ENCODE measurements at places on chromosomes 2 and 18.
A peak's percentile ranks its signal among the peaks of the same experiment; 100 is the strongest.

- DNase-seq = no peak
Observed at GRCh38 chr2:9018109-9018508, 14.6 kb upstream of the MBOAT2 start.

GRCh38 chr2:83051538-83052170 lies 1407.4 kb downstream of the SUCLG1 start:
- no peak for DNase-seq

DNA sequence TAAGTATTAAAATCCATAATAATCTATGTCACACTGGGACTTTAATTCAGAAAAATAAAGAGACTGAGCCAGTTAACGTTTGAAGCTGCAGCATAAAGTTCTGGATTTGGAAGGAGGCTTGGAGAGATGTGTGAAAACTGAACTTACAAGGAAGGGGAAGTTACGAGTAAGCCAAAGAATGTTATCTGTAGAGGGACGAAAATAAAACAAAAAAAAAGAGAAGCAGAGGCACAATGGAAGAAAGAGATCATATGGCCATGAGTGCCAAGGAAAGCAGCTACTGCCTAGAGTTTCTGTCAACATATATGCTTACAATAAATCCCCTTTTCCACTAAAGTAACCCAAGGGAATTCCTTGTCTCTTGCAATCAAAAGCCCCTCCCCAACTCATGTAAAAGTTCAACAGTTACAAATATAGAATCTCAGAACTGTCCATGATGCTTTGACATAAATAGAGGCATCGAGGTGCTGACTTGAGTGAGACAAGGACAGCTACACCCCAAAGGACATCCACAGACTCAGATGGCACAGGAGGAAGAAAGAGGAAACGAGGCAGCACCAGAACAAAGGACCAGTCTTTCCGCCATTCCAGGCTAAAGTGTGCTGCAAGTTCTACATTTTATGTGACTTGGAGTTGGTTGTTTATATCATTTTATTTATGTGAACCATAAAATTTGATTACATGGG lies 16.1 kb upstream of the ARL5A start:
- no peak for DNase-seq

- DNase-seq = no peak
Observed at GRCh38 chr2:239316562-239317465, 84.0 kb downstream of the HDAC4 start.

GRCh38 chr2:39683022-39683699 lies 17.4 kb downstream of the TMEM178A start:
- DNase-seq = no peak

- DNase-seq = no peak
Observed at GRCh38 chr2:218819093-218819492, 12.5 kb downstream of the PRKAG3 start.

DNA sequence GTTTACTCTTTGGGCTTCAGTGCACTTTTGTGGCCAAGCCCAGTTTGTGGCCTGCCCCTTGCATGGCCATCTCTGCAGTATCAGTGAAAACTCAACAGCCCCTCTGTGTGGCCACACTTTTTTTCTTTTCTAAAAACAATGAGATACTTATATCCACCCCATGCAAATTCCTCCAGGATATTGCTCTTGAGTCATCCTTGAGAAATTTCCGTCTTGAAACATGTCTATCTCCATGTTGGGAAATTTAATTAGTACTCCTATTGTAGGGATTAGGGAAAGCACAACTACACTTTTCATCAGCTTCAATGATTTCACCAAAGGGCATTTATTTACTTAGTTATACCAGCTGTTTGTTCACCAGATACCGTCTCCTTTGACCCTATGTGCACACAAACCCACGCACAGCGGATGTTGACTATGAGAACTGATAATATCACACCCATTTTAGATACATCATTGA lies 993.1 kb downstream of the TSN start:
- peak; percentile 76 for DNase-seq

- DNase-seq = no peak
Observed at GRCh38 chr18:7924616-7925015, 357.5 kb downstream of the PTPRM start.

GRCh38 chr2:20187331-20187730 lies 37.6 kb downstream of the SDC1 start:
- no peak for DNase-seq

GRCh38 chr2:88765154-88765888 lies 73.8 kb downstream of the RPIA start:
- peak; percentile 37 for DNase-seq

DNA sequence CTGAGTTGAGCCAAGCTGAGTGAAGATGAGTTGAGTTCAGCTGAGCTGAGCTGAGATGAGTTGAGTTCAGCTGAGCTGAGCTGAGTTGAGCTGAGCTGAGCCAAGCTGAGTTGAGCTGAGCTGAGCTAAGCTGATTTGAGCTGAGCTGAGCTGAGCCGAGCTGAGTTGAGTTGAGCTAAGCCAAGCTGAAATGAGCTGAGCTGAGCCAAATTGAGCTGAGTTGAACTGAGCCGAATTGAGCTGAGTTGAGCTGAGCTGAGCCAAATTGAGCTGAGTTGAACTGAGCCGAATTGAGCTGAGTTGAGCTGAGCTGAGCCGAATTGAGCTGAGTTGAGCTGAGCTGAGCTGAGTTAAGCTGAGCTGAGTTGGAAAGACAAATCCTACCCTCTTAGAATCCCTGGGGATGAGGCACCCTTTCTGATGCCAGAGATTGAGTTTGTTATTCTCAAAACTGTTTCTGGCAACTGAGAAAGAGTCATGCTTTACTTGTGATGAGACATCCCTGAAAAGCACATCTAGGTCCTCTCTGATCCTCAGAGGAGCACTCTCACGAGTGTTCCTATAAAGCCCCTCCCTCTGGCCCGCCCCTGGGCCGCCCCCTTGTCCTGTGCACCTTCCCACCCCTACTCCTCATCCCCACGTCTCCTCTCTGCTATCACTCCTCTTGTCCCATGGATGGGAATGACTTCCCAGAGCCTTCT lies 116.5 kb downstream of the MCFD2 start:
- peak; percentile 78 for DNase-seq

DNA sequence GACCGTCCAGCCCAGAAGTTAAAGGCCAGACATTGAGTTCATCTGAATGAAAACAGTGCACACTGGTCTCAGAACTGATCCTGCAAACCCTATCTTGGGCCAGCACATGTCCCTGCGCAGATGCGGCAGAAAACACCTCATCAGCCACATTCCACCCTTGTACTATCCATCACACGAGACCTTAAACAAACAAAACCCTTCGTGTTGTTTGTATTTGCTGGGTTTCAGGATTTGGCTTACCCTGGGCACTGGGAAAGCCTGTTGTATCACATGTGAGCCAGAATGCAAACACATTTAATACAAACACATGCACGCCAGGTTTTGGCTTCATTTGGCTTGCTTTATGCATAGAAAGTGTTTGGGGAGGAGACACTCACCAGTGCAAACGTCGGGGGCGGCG lies 12.5 kb downstream of the WIPF1 start:
- no peak for DNase-seq

DNA sequence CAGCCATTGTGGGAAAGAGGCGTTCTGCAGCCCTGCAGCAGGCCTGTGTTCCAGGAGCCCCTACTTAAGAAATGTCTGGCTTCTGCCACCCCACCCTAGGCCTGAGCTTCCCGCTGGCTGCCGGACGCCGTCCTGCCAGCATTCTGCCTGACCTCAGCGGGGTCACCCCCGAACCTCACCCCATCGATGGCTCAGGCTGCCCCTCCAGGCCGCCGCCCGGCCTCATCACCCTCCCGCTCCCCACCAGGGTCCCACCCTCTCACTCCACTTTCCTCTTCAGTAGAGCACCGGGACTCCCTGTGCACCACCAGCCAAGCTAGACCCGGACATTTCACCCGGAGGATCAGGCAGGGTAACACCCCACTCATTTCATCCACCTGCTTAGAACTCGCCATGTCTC lies 73.6 kb upstream of the SALL3 start:
- DNase-seq = no peak

DNA sequence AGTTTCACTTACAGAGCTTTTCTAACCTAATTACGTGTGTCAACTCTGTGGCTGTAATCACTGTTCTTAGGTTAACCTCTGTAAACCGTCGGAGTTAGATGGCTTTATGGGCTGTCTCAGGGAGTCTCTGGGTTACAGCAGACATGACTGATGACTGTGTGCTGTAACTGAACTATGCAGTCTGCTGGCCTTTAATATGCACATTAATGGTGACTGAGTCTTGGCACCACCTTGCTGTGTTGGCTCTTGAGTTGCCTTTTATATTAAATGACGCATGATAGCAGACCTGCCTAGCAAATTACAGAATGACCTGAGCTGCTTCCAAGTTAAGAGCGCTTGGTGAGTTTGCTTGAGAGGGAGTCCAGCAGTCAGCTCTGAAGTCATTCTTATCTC lies 90.1 kb downstream of the ACKR3 start:
- peak; percentile 82 for DNase-seq

DNA sequence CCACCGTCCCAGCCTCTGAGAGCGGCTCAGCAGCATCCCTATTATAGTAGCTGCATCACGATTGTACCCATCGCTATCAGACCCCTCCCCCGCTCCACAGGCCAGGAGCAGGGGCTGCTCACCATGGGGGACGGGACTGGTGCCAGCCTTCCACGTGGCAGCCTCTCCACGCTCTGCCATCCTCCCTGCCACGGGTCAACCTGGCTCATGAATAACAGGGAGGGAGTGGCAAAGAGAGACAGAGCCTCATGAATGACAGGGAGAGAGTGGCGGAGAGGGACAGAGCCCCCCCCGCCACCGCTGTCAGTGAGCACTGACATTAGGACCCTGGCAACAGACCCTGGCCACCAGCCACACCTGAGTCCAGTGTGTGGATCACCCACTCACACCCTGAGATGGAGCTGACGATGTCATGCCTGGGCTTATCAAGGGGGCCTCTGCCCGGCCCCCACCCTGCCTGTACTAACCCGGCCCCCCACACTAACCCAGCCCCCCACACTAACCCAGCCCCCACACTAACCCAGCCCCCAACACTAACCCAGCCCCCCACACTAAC lies 16.9 kb downstream of the CROCC2 start:
- DNase-seq = peak; percentile 41

- DNase-seq = peak; percentile 28
Observed at GRCh38 chr2:61538920-61539520, 864 bp upstream of the XPO1 start.

GRCh38 chr2:241808051-241808720 lies 807 bp upstream of the NEU4 start:
- DNase-seq = peak; percentile 15

DNA sequence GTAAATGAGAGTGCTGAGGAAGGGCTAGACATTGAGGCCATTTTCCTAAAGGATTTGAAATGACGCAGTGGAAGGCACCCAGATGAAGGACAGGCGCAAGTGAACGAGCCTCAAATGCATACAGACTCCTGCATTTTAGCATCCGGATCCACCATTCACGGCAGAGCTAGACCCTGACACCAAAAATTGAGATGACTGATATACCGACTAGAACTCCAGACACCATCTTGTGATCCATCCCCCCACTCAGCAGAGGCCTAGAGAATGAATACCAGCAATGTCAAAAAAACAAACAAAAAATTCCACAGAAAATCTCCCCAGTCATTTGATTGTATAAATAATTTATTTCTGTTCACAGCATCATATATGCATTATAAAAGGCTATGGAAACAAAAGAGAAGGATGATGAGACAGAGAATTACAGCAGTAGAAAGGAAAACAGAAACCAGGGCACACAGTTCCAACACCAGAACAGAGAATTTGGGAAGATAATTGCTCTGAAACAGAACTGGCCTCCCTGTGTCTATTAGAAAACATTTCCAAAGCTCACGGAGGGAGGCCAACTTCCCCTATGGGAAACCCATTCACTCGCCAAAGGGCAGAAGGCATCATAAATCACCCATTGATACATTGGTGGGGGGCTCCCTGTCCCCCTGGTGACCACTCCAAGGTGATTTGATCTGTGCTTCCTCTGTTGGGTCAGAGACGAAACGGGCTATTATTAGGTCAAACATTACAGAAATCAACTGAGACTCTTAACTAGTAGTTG lies 4.0 kb downstream of the ARL4C start:
- no peak for DNase-seq

GRCh38 chr2:10345813-10346212 lies 43.1 kb downstream of the HPCAL1 start:
- DNase-seq = no peak

- DNase-seq = no peak
Observed at GRCh38 chr2:96207073-96207773, 1.4 kb downstream of the STARD7 start.

GRCh38 chr18:33467531-33467930 lies 27.0 kb upstream of the CCDC178 start:
- DNase-seq = no peak

DNA sequence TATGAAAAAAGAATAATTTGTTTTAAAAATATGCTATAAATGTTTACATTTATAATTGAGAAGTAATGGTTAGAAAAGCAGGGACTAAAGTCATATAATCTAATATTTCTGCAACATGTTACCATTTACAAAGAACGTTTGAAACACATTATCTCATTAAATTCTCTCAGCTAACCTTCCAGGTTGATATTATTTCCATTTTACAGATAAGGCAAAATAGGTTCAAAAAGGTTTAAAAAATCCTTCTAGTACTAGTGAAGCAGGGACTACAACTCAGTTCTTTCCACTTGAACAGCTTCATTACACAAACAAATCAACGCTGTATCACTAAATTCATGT lies 875 bp downstream of the FASTKD1 start:
- DNase-seq = no peak

DNA sequence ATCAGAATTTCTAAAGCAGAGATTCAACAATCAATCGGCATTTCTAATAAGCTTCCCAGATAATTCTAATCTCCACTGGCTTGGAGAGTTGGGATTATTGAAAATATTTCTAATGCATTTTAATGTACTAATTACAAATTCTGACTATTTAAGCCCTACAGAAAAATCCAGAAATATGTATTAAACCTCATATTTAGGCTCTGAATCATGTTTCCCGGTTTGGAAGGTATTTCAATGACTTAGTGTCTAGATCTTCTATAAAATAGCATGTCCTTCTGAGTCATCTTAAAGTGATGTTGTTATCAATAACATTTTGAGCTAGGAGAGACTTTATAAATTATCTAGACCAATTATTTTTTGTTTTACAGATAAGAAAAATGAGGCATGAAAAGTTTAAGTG lies 258.8 kb upstream of the NRXN1 start:
- peak; percentile 75 for DNase-seq

DNA sequence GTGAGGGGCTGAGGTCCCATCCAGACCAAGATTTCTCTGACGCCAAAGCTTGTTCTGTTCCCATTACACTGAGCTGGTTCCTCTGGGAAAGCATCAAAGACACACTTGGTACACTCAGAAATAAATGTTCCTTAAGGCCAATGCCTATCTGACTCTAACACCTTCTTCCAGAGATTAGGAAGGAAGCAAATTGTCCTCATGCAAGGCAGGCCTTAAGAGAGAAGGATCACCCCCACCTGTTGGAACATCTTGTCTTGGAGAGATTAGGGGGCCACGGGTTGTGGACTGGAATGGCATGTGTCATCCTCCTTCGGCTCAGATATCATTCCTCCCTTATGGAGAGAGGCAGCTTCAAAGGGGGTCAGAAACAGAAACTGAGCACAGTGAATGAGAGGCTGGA lies 100.2 kb downstream of the ANKRD44 start:
- no peak for DNase-seq

DNA sequence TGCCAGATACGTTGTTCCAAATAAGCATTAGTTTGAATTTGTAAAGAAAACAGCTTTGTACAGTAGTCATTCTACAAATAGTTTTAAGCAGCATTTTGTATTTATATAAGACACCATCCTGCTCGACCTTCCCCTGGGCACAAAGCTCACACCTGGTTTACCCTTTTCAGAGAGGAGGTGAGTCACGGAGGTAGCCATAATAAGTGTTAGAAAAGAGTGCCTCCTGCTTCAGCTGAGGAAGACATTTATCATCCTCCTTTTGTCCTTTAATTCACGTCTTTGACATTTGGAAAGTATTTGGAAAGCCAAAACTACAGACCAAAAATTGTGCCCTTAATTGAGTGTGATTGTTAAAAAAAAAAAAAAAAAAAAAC lies 6.8 kb downstream of the RAB12 start:
- DNase-seq = peak; percentile 21
